ENCODE measurements at places on chromosomes 7 and 10.

GRCh38 chr7:30988351-30989005, 24.7 kb downstream of the GHRHR start:
- DNase-seq = no peak

- DNase-seq = no peak
Measured at GRCh38 chr10:110859973-110860376, 11.8 kb upstream of the PDCD4 start.

GRCh38 chr10:16968416-16969041, 151.3 kb upstream of the RSU1 start:
- DNase-seq = no peak

DNA sequence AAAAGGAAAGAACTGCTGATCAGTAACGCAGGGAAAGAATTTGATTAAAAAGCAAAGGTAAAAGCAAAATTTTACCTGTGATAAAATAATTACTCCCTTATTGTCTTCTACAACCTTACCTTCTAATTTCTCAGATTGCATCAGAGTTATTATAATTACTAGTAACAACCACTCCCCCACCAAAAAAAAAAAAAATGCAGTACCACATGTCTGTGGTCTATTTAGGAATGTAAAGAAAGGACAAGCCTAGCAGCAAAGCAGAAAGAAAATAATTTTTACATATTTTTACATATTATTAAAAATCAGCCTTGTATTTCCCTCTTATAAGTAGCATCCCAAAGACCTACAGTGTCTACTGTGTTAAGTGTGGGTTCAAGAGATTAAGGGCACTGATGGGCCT, 430.4 kb downstream of the TFEC start:
- DNase-seq = no peak

GRCh38 chr10:60043561-60044241, 137.3 kb upstream of the CCDC6 start:
- DNase-seq = no peak

GRCh38 chr7:158143196-158144120, 444.2 kb downstream of the PTPRN2 start:
- no peak for DNase-seq

DNA sequence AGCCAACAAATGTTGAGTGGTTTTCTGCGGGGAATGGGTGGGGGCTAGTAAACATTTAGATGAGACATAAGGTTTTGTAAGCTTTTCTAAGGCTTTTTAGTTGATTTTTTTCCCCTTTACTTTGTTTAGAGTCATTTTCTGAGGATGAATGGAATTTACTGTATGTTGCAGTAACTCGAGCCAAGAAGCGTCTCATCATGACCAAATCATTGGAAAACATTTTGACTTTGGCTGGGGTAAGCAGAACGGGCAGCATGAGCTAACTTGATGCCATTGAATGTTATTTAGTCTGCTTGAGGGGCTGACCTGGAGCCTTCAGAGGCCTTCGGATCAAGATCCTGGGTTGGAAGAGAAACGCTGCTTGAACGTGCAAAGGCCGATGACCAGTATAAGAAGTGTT, 37.3 kb downstream of the FBH1 start:
- no peak for DNase-seq

- no peak for DNase-seq
Measured at GRCh38 chr10:29007748-29008610, 280.9 kb upstream of the LYZL1 start.

All from activated CD8-positive, alpha-beta memory T cell treated with anti-CD3 and anti-CD28 coated beads, Interleukin-2, amount 50 U/mL, for 48 hours (primary cell).